Activated effector memory CD4-positive, alpha-beta T cell treated with anti-CD3 and anti-CD28 coated beads, Interleukin-2, amount 50 U/mL, for 16 hours (primary cell): ENCODE measurements at places on chromosomes 7 and 10.

- DNase-seq, result no peak
Observed at GRCh38 chr10:48506147-48506917, 98.5 kb downstream of the ARHGAP22 start.

- DNase-seq, result no peak
Observed at GRCh38 chr10:61776615-61777266, 114.0 kb downstream of the CABCOCO1 start.

DNA sequence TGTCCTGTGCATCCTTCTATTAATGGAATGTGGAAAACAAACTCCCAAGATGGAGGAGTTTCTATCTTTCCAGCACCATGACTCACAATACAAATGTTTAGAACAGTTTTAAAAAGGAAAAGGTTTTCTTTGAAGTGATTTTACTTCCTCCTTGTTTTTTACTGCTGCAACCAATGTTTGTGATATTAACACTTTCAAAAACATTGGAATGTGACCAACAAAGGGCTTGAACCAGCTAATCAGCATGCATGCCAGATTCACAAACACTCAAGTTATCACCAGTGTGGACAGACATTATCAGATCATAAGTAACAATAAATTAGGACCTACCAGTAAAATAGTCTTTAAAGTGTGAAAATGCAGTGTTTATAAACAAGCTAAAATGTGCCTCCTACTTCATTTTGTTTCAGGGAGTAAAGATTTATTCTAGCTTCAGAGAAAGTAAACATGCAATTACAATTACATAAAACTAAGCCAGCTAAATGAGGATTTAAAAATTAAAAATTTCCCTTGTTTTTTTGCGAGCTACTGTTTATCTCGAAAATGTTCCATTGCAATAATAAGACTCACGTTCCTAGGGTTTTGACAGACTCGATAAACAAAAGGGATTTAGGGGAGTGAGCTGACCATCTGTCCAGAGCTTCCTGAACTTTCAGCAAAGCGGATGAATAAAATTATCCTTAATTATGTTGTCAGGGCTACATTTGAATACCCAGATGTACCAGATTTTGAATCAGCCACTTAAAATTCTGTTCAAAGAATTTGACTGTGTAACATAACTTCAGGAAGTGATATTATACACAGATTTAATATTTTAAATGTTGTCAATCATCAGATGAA is 29.8 kb downstream of the CPVL start:
- DNase-seq, result no peak

DNA sequence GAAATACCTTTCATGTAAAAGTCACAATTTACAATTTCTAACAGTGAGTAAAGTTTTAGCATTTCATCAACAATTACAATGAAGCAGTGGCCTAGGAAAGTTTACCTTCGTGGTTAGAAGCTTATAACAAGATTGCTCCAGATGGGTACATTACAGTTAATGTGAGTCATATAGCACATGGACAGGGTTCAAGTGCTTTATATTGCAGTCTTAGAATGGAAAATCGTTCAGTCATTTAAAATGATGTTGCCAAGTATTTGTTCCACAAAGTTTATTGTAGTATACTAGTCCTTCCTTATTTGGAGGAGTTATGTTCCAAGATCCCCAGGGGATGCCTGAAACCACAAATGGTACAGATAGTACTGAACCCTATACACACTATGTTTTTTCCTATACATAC is 174.6 kb upstream of the TARP start:
- DNase-seq, result no peak

DNA sequence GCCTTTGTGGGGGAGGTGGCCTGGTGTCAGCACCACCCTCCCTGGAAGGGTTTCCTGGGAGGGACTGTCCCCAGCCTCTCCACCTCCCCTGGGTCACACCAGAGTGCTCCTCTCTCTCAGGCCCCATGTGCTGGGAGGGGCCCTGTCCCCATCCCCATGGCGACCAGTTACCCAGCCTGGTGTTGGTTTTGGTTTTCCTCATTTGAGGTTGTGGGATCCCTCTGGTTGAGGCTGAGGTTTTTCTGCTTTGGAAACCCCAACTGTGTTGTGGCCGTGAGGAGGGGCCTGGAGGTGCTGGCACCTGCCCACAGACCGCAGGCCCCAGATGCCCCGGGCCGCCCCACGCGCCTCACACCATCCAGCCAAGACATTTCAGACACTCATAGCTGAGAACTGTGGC is 106.3 kb downstream of the GRK5 start:
- DNase-seq, result peak; percentile 72

- DNase-seq, result peak; percentile 25
Observed at GRCh38 chr10:125118011-125118611, 42.3 kb downstream of the CTBP2 start.

DNA sequence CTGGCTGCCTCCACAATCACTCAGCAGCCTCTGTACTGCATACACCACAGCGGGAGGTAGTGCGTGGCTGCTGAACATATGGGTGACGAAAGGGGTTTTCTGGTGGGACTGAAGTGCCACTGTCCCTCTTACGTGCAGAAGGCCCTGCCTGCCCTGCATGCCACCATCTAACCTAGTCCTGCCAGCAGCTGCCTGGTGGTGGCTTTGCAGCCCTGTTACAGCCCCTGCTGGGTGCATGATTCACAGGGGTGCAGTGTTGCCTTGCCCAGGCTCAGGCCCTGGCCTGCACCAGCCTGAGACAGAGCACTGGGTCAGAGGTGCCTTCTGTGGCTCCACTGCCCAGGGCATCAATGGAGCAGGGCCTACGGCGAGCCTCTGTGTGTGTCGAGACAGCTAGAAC is 50.1 kb downstream of the SYPL1 start:
- no peak for DNase-seq

DNA sequence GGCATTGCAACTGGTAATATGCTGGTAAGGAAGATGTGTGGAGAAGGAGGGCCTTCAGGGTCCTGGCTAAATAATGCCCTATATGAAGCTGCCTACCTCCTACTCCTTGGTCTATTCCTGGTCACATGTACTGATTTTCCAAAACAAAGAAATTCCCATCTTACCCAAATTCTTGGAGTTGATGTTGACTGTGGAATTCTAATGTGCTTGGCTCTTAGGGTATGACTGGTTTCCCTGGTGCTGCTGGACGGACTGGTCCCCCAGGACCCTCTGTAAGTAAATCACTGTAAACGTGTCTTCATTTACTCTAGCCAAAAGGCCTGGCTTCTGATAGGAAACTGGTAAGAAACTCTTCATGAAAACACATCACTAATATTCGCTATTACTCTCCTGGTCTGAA is 27.0 kb downstream of the COL1A2 start:
- DNase-seq, result no peak

GRCh38 chr7:157928808-157929425 is 592.1 kb downstream of the DNAJB6 start:
- DNase-seq, result no peak

DNA sequence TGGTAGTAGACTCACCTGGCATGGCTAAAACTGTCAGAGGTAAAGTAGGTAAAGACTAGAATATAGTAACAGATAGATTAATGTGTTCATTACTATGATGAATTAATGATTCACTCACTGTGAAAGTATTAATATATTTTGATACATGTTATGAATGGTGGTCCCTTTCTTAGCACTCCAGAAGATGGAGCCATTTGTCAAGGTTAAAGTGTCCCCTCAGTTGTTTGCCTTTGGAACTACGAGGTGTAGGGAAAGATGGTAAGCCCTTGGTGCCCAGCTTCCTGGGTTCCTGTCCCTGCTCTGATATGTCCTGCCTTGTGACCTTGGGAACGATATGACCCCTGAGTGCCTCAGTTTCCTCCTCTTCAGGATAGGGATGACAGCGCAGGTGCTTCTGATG is 49.4 kb downstream of the HTRA1 start:
- no peak for DNase-seq

- DNase-seq, result no peak
Observed at GRCh38 chr7:152006336-152006735, 19.1 kb upstream of the GALNT11 start.

- DNase-seq, result no peak
Observed at GRCh38 chr10:110016039-110016438, 8.3 kb downstream of the ADD3 start.

GRCh38 chr10:6766131-6766801 is 186.2 kb upstream of the PRKCQ start:
- no peak for DNase-seq

DNA sequence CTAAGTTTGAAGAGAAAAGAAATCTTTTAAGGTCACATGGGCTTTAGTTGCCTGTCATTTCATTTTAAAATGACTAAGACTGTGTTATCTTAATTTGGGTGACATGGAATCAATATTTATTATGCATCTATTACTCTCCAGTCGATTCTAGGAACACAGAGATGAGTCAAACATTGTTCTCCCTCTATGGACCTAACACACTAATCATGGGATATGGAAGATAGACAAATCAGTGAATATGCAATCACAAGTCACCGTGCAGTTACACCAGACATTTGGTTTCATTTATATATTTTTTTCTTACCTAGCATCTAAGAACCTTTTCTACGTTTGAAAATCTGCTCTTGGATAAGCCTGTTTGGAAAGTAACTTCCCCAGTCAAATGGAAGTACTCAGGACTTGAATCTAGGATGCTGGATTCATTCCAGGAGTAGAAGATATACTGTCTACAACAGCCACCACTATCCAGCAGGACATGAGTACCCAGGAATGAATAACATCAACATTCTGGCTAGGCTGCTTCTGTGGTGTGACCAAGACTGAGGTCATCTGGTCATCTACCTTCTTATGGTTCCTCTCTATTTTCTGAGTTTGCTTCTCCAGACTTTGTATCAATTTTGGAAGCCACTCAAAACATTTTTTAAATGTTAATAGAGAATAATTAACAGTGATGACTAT is 902.9 kb upstream of the LRRN3 start:
- DNase-seq, result no peak

DNA sequence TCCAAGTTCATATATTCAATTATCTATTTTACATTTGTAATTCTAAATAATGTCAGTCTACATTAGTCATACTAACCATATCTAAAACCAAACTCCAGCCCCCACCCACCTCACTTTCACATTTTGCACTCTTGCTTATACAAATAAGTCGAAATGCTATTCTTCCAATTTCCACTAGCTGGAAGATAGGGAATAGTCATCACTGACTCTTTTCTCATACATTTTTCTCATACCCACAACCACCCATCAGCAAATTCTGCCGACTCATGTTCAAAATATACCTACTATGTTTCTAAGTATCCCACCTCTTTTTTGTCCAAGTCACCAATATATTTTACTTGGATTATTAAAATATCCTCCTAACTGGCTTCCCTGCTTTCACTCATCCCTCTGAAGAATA is 93.2 kb upstream of the DGKB start:
- DNase-seq, result no peak

DNA sequence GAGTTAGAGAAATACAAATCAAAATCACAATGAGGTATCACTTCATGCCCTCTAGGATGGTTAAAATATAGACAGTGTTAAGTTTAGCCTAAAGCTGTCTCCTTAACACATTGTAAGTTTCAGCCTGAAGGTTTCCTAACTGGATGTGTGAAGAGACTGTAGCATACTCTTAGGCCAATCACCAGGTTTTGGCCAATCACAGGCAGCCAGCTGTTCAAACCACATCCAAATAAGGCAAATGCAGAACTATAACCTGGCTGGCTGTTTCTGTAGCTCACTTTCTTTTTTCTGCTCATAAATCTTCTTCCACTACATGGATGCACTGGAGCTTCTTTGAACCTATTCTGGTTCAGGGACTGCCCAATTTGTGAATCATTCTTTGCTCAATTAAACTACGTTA is 19.7 kb downstream of the ESYT2 start:
- DNase-seq, result no peak

- DNase-seq, result no peak
Observed at GRCh38 chr10:3699916-3700315, 85.1 kb downstream of the KLF6 start.

DNA sequence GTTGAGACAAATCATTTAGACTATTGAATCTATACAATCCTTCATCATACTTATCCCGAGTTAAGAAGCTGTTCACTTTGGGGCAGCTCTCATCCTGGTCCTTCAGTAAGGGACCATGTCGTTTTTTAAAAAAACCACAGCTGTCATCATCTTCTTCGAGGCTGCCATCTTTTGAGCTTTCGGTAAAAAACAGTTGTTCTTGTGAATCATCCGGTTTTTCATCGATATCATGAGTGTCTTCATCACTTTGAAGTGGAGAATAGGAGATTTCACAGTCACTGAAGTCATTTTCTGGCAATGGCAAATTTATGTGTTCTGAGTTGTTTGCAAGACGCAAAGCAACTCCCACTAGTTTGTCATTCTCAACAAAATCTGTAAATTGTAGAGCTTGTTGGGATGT is 3.9 kb downstream of the DCLRE1A start:
- no peak for DNase-seq

- no peak for DNase-seq
Observed at GRCh38 chr10:126468467-126468866, 80.2 kb upstream of the ADAM12 start.

GRCh38 chr7:15802425-15802824 is 115.9 kb upstream of the MEOX2 start:
- DNase-seq, result no peak

GRCh38 chr7:112452102-112452888 is 2.0 kb downstream of the IFRD1 start:
- DNase-seq, result no peak
